ENCODE measurements at places on chromosomes 11 and 22.

- no peak for DNase-seq
These were observed 2.6 kb downstream of the MRGPRF start for GRCh38 chr11:69010361-69010891.

- no peak for DNase-seq
These were observed 68.1 kb downstream of the PPP6R3 start for GRCh38 chr11:68528630-68529029.

- DNase-seq: peak; percentile 78
These were observed 320 bp upstream of the PHLDA2 start for GRCh38 chr11:2929531-2929949.

DNA sequence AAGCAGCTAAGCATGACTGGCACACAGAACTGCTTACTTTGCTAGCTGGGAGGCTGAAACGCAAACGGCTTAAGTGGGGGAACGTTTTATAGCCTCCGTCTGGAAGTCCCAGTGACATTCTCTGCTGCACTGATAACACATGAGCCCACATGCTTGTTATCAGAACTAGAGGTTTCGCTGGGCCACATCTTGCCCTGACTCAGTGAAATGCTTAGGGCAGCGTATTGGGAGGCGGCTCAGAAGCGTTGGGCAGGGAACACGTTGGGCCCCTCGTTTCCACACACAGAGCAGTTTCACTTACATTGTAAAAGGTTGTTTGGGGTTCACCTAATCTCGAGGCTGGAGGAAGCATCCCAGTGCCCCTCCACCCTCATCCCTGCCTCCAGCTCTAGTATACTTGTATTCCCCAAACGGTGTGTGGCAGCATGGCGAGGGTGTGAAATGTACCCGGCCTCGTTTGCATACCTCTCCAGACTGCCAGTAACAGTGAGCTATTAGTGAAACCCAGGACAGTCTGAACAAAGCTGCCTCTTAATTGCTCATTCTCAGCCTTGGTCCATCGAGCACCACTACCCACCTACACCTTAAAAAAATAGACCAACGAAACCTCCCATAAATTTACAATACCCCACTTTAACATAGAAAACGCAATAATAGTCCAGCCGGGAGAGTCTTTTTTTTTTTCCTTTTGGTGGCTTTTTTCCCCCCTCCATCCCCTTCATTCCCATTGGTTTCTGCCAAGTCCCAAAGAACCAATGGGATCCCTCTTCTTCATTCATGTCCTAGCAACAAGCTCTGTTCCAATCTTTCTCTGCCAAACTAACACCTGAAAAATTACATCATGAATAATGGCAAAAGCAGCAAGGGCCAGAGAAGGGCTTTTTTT lies 218.8 kb upstream of the SORL1-AS1 start:
- no peak for DNase-seq

DNA sequence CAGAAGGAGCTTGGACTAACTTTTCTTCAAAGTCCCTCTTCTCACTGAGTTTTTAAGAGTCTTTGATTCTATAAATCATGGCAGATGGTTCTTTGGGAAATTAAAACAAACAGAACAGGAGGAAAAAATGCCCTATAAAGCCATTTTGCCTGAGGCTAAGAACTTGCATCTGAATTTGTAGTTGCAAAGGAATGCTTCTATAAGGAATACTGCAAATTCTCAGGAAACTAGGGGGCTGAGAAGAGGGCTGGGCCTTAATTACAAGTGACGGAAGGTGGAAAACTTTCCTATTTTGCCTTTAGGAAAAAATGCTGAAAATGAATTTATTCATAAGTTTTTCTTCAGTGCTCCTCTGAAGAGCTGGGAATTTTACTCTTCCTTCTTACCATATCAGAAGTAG lies 90.0 kb upstream of the NARS2 start:
- DNase-seq: no peak

DNA sequence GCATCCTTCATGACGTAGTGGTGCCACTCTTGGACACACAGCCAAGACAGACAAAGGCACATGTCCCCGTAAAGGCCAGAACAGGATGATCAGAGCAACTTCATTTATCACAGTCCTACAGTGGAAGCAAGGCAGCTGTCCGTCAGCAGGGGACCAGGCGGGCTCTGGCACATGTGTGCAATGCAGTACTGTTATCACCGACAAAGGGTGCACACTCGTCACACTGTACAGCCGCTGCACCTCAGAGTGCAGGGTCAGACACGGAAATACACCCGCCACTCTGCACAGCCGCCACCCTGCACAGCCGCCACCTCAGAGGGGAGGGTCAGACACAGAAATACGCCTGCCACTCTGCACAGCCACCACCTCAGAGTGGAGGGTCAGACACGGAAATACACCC lies 13.4 kb upstream of the IL17REL start:
- DNase-seq: no peak

DNA sequence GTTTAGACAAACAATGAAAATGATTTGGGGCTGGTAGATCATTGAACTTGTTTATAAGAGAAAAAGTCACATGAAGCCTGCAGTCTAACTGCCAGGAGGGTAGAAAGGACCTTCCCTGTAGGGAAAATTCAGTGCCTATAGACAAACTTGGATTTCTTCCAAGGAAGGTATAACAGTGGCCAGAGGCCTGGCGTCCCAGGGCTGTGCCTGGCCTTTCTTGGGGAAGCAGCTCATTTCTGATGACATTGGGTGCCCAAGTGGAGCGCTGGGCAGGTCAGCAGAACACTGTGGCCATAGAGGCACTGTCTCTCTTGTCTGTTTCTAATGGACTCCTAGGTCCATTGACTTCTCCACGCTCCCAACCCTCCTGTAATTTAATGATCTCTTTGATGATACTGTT lies 6.6 kb upstream of the FXYD6 start:
- DNase-seq: no peak

DNA sequence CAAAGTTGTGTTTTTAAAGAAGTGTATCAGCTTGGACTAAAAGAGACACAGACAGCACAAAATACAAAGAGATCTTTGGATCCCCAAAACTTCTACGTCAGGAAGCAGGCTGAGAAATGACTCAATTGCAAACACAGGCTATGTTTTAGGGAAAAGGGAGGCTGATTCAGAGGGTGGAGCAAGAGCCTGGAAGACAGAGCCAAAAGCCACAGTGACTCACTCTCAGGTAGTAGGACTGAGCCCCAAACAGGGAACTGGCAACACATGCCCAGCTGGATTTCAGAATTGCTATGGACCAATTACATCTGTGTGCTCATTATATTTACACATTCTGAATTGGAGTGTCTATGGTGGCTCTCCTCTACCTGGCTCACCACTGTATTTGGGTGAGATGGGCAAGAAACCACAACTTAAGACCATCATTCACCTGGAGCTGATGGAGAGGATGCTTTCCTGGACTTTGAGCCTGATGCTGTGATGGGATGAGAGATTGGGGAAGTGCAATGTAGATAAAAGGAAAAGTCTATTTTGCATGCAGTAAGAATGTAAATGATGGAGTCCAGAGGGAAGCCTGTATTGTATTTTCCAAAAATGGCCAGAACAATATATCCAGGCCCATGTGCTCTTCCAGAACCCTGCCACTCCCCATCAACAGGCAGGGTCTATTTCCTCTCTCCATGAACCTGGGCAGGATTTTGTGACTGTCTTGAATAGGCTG lies 20.8 kb upstream of the LINC01488 start:
- DNase-seq: no peak

GRCh38 chr22:34416022-34416860 lies 496.0 kb upstream of the LARGE1 start:
- no peak for DNase-seq

- DNase-seq: no peak
These were observed 59.2 kb downstream of the MPPED1 start for GRCh38 chr22:43470941-43471585.
